ENCODE measurements at places on chromosomes 5 and 9.
A peak's percentile ranks its signal among the peaks of the same experiment; 100 is the strongest.

DNA sequence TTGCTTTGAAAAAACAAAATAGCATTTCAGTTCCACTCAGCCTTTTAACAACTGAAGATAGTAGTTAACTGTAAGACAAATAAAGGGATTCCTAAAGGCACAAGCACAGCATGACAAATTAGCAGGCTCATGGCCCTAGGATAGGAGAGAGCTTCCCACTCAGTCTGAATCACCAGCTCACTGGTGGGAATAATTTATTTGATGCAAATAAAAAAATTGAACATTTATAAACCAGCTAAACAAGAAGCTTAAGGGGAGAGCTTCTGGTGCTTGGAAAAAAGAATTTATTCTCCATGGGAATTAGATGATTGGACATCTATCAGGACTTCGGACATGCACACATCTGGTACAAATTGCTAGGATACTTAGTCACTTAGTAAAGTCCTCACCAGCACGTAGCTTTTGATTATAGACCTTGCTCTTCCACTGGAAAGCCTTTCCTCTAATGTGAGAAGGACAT lies 294.1 kb upstream of the TNC start:
- no peak for DNase-seq

DNA sequence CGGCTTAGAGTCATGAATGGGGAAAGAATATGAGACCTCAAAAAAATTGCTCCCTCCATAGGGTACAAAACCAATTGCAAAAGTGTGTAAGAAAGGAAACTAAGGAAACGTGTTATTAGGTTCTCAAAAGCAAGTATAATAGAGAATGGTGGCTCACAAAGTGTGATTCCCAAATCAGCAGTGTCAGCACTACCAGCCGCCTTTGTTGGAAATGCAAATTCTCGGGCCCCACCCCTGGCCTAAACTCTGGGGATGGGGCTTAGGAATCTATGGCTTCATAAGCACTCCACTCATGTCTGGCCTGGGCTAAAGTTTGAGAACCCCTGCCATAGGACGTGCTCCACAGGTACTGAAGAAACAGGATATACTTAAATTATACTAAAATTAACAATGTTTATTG lies 1.6 kb upstream of the CCDC69 start:
- no peak for DNase-seq

GRCh38 chr5:96952118-96952750 lies 16.4 kb downstream of the LNPEP start:
- DNase-seq, result no peak

DNA sequence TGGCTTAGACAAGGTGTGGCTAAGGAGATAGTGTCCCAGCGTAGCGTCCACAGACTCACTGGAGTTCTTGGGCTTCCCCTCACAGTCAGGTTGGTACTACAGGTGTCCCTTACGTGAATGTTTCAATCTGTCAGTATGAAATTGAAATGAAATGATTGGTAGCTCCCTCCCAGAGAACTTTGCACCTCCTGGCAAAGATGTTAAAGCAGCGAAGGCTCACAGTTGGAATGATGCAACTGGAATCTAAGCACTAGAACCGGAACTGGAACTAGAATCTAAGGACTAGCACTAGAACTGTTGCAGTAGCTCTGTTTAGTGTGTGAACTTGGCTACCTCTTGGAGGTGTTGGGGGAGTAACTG lies 1.1 kb downstream of the SLC31A1 start:
- DNase-seq, result no peak

- DNase-seq, result no peak
Observed at GRCh38 chr5:19655627-19656026, 332.4 kb downstream of the CDH18 start.

- DNase-seq, result no peak
Observed at GRCh38 chr9:98533132-98533531, 175.6 kb downstream of the GABBR2 start.

- DNase-seq, result no peak
Observed at GRCh38 chr9:101705135-101705661, 33.2 kb downstream of the GRIN3A start.

GRCh38 chr5:150404941-150405816 lies 7.5 kb downstream of the CD74 start:
- DNase-seq, result no peak

- DNase-seq, result no peak
Observed at GRCh38 chr5:133668458-133668857, 56.1 kb upstream of the FSTL4 start.

- DNase-seq, result no peak
Observed at GRCh38 chr5:4766101-4766500, 374.0 kb upstream of the ADAMTS16 start.

GRCh38 chr5:176700239-176700847 lies 53.1 kb downstream of the TSPAN17 start:
- DNase-seq, result no peak

DNA sequence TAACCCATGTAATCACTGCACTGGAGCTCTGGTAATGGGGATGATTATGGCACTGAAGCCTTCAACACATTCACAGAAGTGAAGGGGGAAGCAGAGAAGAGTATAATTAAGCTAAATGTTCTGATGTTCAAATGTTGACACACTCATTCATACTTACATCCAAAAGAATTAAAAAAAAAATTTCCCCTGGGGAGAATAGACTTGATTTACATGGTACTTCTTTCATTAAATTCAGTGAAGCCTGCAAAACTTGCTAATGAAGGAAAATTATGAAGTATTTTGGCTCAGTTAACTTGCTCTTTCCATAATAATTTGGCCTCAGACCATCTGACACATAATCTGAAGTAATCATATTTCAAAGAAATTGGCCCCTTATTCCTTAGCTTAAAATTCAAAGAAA lies 428.8 kb downstream of the SH3GL2 start:
- DNase-seq, result no peak

GRCh38 chr5:173645437-173645807 lies 29.0 kb upstream of the BOD1 start:
- DNase-seq, result no peak

GRCh38 chr9:16361118-16361517 lies 509.4 kb downstream of the BNC2 start:
- no peak for DNase-seq

- no peak for DNase-seq
Observed at GRCh38 chr5:95284572-95285408, at the start of gene MCTP1. MCTP1 (minus strand) TSS chr5:95285094.

DNA sequence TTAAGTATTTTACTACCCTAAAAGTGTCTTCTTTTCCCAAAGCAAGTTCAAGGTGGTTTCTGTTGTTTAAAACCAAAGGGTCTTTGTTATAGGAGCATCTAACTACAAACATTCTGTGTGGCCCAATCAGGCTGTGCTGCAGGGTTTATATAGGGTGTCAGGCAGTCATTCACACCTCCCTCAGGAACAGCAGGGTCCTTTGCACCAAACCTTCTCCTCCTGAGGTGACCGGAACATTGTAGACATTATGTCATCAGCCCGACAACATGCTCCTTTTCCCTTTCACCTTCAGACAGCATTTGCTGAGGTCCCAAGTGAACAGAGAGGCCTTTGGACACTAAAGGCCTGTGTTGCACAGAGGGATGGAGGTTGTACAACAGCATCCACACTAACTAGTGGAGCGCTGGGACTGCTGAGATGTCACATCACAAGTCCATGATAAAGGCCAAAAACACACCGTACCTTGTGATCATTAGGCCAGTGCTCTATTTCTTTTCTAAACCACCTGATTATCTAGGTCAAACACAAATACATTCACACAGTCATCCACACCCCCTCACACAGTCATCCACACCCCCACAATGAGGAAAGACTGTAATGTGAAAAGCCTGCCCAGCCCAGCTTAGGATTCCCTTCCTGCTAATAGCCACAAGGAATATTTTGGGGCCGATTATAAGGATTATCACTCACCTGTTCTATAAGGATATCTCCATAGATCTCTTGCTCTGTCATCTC lies 123.8 kb upstream of the VLDLR start:
- no peak for DNase-seq

DNA sequence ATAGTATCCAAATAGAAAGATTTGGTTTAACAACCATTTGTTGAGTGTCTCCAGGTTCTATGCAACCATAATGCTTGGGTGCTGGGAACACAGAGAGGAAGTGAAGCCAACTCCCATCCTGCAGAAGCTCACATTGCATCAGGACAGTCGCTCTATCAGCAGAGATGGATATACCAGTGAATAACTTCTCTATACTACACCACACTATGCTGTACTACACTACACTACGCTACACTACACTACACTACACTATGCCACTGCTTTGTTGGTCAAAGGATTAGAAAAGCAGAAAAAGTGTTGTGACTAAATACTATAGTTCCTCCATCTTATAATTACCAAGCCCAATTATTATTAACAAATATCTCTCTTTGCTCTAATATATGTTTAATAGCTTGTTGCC lies 89.2 kb upstream of the PRRC1 start:
- no peak for DNase-seq

DNA sequence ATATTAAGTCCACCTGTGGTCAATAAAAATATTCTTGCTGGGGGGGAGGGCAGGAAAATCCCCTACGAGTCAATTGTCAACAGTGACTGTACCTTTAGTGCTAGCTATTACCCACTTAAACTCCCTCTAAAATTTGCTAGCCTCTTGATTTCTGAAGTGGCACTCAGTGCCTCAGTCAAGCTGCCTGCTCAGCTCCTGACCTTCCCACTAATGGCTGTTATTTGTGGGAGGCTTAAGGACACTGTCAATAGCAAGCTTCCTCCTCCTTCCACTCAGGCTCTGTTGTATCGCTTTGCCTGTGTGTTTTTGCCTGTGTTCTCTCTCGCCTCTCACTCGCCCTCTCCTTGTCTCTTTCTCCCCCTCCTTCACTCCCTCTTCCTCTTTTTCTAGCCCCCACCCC lies 140.8 kb downstream of the BNC2 start:
- DNase-seq, result no peak

DNA sequence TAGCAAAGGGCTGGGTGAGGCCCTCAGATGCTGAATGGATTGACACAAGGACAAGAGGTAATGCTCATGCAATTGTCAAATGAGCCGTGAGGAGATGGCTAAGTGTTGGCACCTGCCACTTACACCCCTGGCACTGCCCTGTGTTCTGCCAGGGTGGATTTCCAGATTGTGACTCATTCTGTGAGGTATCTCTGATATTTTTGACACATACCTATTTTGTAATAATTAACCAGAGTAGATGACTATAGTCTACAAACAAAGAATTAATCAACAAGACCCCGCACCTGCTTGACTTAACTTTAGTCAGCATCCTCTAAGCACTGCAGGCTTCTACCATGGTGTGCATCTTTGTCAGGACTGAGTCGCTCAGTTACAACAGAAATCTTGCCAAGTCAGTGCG lies 200.8 kb downstream of the DIRAS2 start:
- no peak for DNase-seq

- DNase-seq, result no peak
Observed at GRCh38 chr5:68418201-68418600, 202.6 kb downstream of the PIK3R1 start.

DNA sequence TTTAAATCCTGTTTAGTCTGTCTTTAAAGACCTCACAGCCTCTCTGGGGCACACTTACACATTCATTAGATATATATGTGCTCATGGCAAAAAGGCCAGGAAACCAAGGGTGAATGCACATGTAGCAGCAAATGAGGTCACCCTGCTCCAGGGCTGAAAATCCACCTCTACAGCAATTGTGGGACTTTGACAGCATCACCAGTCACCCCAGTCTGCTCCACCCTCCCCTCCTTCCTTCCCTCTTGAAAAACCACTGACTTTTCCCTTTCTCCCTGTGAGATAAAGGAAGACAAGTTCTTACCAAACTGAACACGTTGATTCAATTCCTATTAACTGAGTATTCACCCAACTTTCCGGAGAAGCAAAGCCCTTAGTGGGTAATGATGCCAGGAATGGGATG lies 15.2 kb upstream of the SH3RF2 start:
- DNase-seq, result no peak

DNA sequence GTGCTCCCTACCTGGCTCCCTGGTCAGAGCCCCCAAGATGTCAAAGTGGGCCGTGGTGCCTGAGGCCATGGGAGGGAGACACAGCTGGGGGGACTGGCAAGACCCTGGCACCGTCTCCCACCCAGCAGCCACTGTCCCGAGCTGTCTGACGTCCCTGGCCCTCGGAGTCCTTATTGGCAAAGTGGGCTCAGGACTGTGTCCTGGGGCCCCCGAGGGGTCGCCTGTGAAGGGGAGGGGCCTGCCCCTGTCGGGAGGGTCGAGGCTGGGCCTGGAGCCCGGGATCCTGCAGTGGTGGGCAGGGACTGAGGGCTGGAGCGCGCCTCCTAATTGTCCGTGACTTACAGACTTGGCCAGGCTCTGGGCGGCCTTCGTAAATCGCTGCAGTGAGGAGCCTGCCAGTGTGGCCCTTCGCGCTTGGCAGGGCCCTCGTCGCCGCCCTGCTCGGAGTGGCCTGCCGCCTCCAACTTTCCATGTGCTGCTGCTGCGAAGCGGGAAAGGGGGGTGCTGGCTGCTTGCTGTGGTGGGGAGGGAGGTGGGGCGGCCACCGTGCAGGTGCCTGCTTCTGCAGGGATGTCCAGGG lies 13.7 kb downstream of the MYMK start:
- DNase-seq, result no peak

GRCh38 chr5:40904205-40904993 lies 4.9 kb upstream of the C7 start:
- DNase-seq, result peak; percentile 15

DNA sequence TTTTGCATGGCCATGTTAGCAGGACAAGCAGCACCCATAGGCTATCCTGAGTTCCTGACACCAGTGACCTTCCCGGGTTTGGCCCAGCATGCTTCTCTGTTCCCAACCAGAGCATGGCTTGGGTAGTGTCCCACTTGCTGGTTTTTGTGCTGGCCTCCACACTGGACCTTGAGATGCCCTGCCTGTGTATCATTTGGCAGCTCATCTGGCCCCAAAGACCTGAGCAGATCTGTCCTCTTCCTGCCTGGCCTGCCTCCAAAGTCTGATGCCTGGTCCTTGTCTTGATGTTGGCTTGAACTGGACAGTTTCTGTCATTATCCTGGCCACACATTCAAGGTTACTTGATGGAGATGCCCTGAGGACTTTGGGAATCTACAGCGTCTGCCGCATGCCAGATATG lies 590.7 kb upstream of the KLF4 start:
- no peak for DNase-seq

GRCh38 chr9:91483189-91483691 lies 59.6 kb upstream of the NFIL3 start:
- DNase-seq, result no peak

DNA sequence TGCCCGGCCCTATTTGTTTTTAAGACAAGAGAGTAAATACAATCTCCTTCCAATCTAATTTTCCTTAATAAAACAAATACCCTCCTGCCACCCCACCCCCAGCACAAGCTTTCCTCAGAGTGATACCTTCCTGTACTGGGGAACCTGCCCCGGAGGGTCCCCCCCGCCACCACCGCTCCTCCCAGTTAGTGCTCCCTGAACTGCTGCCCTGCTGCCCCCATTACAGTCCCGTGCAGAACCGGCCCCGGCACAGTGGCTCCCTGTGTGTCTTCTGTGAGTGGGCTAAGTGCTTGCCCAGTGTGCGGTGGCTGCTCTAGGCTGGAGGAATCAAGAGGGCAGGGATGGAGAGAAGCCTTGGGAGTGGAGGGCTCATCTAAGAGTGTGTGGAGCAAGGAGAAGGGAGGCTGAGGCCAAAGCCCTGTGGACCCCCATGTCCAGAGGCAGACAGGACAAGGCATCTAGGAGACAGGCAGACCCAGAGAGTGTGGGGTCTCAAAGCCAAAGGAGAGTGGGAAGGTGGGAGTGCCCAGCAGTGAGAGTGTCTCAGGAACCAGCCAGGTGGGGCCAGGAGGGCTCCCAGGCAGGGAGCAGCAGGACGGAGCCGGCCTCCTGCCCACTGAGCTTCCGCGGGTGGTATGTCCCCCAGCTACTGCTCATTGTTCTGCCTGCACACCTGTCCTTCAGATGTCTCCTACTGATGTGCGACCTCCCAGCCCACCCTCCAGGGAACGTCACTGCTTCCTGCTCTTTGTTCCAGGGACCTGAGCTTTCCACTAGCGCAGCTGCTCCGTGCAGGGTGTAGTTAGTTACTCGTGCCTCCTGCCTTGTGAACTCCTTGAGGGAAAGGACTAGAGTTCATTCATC lies 129.0 kb downstream of the DAB2IP start:
- no peak for DNase-seq
